Hepatocyte (in vitro differentiated cells): ENCODE measurements at places on chromosomes 7 and 10. TPM values are rescaled to one million over a fixed set of nuclear protein-coding genes. Genes with fewer than 3 reads are reported as not detected.

DNA sequence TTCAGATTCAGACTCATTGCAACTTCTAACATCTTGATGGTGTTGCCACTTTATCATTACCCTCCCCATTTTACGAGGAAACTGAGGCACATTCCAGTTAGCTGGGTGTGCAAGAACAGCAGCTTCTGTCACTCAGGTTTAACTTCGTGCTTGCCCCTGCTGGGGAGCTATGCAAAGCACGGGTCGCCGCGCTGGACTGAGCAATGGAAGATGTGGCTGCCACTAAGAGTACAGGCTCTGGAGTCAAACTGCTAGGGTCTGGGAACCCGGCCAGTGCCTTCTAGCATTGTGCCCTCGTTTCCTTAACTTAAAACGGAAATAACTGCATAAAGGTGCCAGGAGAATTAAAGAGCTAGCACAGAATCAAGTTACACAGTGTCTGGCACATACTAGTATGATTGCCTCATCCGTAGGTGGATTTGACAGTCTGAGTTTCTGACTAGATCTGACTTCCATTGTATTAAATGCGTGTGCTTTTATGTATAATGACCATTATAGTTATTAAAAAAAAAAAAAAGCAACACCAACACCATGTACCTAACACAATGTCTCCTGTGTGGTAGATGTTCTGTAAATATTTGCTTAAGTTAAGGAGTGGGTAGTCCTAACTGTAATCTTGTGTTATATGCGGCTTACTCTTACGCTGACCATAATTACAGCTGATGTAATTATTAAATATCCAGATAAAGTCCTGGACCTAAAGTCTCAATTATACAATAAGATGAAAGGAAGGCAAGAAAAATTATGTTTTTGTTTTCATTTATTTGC, 842 bp downstream of the ZNF22 start:
- H3K4me3 ChIP-seq = peak overlapping the region; percentile 86
- peak overlapping the region; percentile 98 for H3K27ac ChIP-seq
- H3K4me1 ChIP-seq = peaks cover 28% of the 10 kb centered on the region
- peak; percentile 68 for DNase-seq
- no peaks in the 10 kb centered on the region for H3K36me3 ChIP-seq

GRCh38 chr7:50327443-50327842, 22.9 kb downstream of the IKZF1 start:
- no peaks in the 10 kb centered on the region for H3K4me1 ChIP-seq
- no peaks in the 10 kb centered on the region for H3K36me3 ChIP-seq
- no peaks in the 10 kb centered on the region for H3K27me3 ChIP-seq
- H3K27ac ChIP-seq = no peak overlapping the region
- DNase-seq = no peak

- no peak overlapping the region for H3K27ac ChIP-seq
- peaks cover 7% of the 10 kb centered on the region for H3K27me3 ChIP-seq
- no peaks in the 10 kb centered on the region for H3K4me1 ChIP-seq
- H3K36me3 ChIP-seq = no peaks in the 10 kb centered on the region
These were observed 282.8 kb downstream of the SNX10 start for GRCh38 chr7:26574476-26574875.

DNA sequence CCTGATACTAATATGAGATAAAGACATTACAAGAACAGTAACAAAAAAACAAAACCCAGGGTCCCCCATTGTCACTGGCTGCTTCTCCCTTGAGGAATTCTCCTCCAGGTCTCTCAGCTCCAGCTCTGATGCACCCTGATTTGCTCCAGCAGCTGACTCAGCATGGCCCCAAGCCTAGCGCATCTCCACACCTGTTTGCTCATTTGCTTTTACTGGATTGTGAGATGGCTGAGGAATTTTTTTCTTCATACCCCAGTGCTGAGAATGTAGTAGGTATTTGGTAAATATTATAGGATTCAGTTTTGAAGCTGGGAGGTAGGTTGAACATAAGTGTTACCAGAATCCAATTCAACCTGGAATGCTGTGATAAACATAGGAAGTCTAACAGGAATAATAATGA, 171.9 kb downstream of the PKD1L1 start:
- H3K4me3 ChIP-seq = no peak overlapping the region
- no peaks in the 10 kb centered on the region for H3K27me3 ChIP-seq
- no peak overlapping the region for H3K27ac ChIP-seq
- no peak for DNase-seq
- H3K36me3 ChIP-seq = no peaks in the 10 kb centered on the region

- H3K27ac ChIP-seq = peak overlapping the region; percentile 66
- H3K27me3 ChIP-seq = no peaks in the 10 kb centered on the region
- H3K4me3 ChIP-seq = no peak overlapping the region
- H3K4me1 ChIP-seq = no peaks in the 10 kb centered on the region
These were observed 10.9 kb upstream of the PTN start for GRCh38 chr7:137354396-137354795.

- no peak for DNase-seq
- H3K4me1 ChIP-seq = no peaks in the 10 kb centered on the region
- H3K4me3 ChIP-seq = no peak overlapping the region
- no peak overlapping the region for H3K27ac ChIP-seq
- H3K36me3 ChIP-seq = no peaks in the 10 kb centered on the region
These were observed 31.6 kb downstream of the RBM33 start for GRCh38 chr7:155676052-155676451.

GRCh38 chr7:151688236-151688780, 168.6 kb upstream of the RHEB start:
- H3K4me1 ChIP-seq = peaks cover 41% of the 10 kb centered on the region
- no peak for DNase-seq
- H3K27me3 ChIP-seq = no peaks in the 10 kb centered on the region
- no peak overlapping the region for H3K4me3 ChIP-seq

The AGBL3 gene
- 4.4 and 6.4 TPM in 2 replicates for total RNA-seq

The GNGT1 gene
- not detected in 2 replicates for total RNA-seq
